ENCODE measurements at places on chromosomes 5 and 9. TPM values are rescaled to one million over a fixed set of nuclear protein-coding genes. Genes with fewer than 3 reads are reported as not detected.
A peak's percentile ranks its signal among the peaks of the same experiment; 100 is the strongest.

- peak; percentile 20 for DNase-seq
- H3K27me3 ChIP-seq, result no peaks in the 10 kb centered on the region
- H3K4me1 ChIP-seq, result no peaks in the 10 kb centered on the region
- H3K27ac ChIP-seq, result no peak overlapping the region
- H3K36me3 ChIP-seq, result no peaks in the 10 kb centered on the region
Measured at GRCh38 chr5:78320401-78320800, 25.9 kb upstream of the AP3B1 start.

DNA sequence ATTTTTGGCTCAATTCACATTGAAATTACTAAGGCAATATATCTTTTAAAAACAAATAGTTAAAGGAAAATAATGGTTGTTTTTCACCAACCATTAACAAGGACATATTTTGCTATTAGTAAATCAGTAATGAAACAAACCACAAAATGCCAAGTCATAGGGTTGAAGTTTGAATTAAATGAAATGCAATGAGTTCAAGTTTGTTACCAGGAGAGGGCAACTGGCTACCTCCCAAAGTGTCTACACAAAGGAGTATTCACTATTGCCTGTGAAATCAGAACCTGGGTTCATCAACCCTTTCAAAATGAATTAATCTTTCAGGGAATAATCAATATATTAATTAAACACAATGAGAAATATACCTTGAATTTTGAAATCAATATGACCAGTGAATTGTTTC, 138.4 kb upstream of the DMRTA1 start:
- no peak overlapping the region for H3K4me3 ChIP-seq
- H3K36me3 ChIP-seq, result no peaks in the 10 kb centered on the region
- H3K4me1 ChIP-seq, result no peaks in the 10 kb centered on the region

GRCh38 chr5:178206166-178207101, 2.1 kb downstream of the HNRNPAB start:
- peak; percentile 39 for DNase-seq
- H3K4me1 ChIP-seq, result peaks cover 12% of the 10 kb centered on the region
- peak overlapping the region; percentile 80 for H3K4me3 ChIP-seq
- no peaks in the 10 kb centered on the region for H3K27me3 ChIP-seq

GRCh38 chr5:21007781-21008180, 1019.8 kb upstream of the CDH18 start:
- H3K27me3 ChIP-seq, result no peaks in the 10 kb centered on the region
- H3K27ac ChIP-seq, result no peak overlapping the region
- no peaks in the 10 kb centered on the region for H3K4me1 ChIP-seq
- no peak overlapping the region for H3K4me3 ChIP-seq
- no peaks in the 10 kb centered on the region for H3K36me3 ChIP-seq

DNA sequence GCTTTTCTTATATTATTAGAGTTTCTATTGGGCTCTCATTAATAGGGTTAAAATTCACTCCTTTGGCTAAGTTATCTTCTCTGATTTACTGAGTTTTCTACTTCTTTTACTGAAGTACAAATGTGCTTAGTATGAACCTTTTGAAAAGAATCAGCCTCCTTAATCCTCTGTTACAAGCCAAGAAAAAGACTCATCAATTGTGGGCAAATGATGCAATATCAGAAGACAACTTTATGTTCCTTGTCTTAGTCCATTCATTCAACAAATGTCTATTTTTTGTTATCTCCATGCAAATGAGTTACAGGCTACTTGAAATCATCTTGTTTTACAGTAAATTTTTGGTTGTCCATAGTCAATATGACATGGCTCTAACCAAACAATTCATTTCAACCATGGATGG, 40.3 kb downstream of the SNCAIP start:
- no peaks in the 10 kb centered on the region for H3K27me3 ChIP-seq
- DNase-seq, result no peak
- no peaks in the 10 kb centered on the region for H3K36me3 ChIP-seq
- H3K4me1 ChIP-seq, result no peaks in the 10 kb centered on the region
- H3K4me3 ChIP-seq, result no peak overlapping the region
- no peak overlapping the region for H3K27ac ChIP-seq

GRCh38 chr9:134891713-134892112, 11.1 kb downstream of the FCN2 start:
- H3K36me3 ChIP-seq, result no peaks in the 10 kb centered on the region
- no peak overlapping the region for H3K27ac ChIP-seq
- no peaks in the 10 kb centered on the region for H3K4me1 ChIP-seq
- no peaks in the 10 kb centered on the region for H3K27me3 ChIP-seq

GRCh38 chr9:81318571-81318970, 370.8 kb downstream of the TLE1 start:
- no peak overlapping the region for H3K4me3 ChIP-seq
- H3K27me3 ChIP-seq, result no peaks in the 10 kb centered on the region
- no peaks in the 10 kb centered on the region for H3K36me3 ChIP-seq
- DNase-seq, result no peak

DNA sequence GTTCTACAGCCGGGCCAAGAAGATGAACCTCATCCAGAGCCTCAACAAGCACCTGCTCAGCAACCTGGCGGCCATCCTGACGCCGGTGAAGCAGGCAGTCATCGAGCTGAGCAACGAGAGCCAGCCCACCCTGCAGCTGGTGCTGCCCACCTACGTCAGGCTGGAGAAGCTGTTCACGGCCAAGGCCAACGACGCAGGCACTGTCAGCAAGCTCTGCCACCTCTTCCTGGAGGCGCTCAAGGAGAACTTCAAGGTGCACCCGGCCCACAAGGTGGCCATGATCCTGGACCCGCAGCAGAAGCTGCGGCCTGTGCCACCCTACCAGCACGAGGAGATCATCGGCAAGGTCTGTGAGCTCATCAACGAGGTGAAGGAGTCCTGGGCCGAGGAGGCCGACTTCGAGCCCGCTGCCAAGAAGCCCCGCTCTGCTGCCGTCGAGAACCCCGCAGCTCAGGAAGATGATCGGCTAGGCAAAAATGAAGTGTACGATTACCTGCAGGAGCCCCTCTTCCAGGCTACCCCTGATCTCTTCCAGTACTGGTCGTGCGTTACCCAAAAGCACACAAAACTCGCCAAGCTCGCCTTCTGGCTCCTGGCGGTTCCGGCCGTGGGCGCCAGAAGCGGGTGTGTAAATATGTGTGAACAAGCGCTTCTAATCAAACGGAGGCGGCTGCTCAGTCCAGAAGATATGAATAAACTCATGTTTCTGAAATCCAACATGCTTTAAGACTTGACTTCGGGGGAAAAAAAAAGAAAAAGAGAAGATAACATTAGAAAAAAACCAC, 28.5 kb downstream of the AMBP start:
- no peak for DNase-seq
- H3K4me1 ChIP-seq, result no peaks in the 10 kb centered on the region
- H3K27ac ChIP-seq, result no peak overlapping the region

Gene ARSI
- 0.10 TPM for total RNA-seq

All from B cell (primary cell).